ENCODE measurements at places on chromosomes 16 and 17. TPM values are rescaled to one million over a fixed set of nuclear protein-coding genes. Genes with fewer than 3 reads are reported as not detected.

- H3K27me3 ChIP-seq = no peaks in the 10 kb centered on the region
- H3K4me1 ChIP-seq = no peaks in the 10 kb centered on the region
- DNase-seq = no peak
- H3K27ac ChIP-seq = peak overlapping the region; percentile 60
Observed at GRCh38 chr17:13538841-13539411, 62.8 kb downstream of the HS3ST3A1 start.

DNA sequence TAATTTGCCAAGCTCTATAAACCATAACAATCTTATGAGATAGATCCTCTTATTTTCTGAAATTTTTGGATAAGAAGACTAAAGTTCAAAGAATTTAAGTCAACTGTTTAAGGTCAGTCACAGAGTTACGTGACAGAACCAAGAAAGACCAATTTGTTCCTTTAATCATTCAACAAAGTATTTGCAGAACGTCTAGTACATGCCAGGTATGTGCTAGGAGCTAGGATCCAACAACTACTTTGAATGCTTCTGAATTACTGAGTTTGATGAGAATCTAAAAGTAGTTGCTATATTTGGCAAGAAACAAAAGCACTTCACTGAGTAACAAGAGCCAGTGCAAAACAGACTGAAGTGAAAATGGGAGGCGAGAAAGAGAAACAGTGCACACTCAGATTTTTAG, 15.0 kb downstream of the GLOD4 start:
- no peaks in the 10 kb centered on the region for H3K4me1 ChIP-seq
- H3K36me3 ChIP-seq = peaks cover 36% of the 10 kb centered on the region
- DNase-seq = no peak
- no peak overlapping the region for H3K4me3 ChIP-seq
- H3K27me3 ChIP-seq = no peaks in the 10 kb centered on the region
- H3K27ac ChIP-seq = no peak overlapping the region

- no peaks in the 10 kb centered on the region for H3K4me1 ChIP-seq
Observed at GRCh38 chr16:72424757-72425156, 252.8 kb upstream of the PMFBP1 start.

DNA sequence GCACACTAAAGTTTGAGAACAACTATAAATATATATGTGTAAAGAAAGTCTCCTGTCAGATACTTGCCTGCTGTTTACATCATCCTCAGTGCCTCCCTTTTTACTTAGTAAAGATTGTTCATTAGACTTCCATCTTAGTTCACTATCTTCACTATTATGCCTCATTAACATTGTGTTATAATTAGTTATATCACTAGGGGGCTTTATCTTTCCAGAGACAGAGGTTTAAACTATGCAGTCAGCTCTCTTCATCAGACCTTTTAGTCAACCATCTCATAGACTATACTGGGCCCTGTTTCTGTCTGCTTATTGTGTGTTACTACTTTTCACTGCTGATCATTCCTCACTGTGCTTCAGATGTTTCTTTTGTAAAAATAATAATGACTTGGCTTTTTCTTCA, 630.8 kb upstream of the KIF2B start:
- no peaks in the 10 kb centered on the region for H3K36me3 ChIP-seq
- H3K27ac ChIP-seq = no peak overlapping the region

GRCh38 chr16:66367968-66368891, 1.7 kb downstream of the CDH5 start:
- no peak overlapping the region for H3K27ac ChIP-seq
- H3K36me3 ChIP-seq = no peaks in the 10 kb centered on the region

DNA sequence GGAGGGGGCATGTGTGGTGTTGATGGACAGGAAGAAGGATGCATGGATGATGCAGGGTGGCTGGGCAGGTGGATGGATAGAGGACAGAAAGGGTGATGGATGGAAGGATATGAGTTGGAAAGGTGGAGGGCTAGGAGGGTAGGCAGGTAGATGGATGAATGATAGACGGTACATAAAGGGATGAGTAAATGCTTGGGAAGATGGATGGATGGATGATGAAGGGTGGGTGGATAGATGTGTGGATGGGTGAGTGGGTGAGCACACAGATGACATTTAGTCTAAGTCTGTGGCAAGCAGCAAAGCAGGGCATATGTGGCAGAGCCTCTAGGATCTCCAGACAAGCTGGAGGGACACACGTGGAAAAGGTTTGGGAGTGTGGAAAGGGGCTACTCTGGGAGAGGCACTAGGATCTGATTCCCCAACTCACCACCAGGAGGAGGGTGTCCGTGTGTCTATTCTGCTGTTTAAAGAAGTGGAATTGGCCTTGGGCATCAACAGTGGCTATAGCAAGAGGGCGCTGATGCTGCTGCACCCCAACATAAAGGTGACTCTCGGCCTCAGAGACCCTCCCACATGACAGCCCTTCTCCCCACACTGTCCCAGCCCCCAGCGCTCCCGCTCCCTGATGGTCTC, 8.2 kb downstream of the PLD2 start:
- no peaks in the 10 kb centered on the region for H3K36me3 ChIP-seq
- no peaks in the 10 kb centered on the region for H3K27me3 ChIP-seq
- no peaks in the 10 kb centered on the region for H3K4me1 ChIP-seq
- no peak overlapping the region for H3K27ac ChIP-seq

DNA sequence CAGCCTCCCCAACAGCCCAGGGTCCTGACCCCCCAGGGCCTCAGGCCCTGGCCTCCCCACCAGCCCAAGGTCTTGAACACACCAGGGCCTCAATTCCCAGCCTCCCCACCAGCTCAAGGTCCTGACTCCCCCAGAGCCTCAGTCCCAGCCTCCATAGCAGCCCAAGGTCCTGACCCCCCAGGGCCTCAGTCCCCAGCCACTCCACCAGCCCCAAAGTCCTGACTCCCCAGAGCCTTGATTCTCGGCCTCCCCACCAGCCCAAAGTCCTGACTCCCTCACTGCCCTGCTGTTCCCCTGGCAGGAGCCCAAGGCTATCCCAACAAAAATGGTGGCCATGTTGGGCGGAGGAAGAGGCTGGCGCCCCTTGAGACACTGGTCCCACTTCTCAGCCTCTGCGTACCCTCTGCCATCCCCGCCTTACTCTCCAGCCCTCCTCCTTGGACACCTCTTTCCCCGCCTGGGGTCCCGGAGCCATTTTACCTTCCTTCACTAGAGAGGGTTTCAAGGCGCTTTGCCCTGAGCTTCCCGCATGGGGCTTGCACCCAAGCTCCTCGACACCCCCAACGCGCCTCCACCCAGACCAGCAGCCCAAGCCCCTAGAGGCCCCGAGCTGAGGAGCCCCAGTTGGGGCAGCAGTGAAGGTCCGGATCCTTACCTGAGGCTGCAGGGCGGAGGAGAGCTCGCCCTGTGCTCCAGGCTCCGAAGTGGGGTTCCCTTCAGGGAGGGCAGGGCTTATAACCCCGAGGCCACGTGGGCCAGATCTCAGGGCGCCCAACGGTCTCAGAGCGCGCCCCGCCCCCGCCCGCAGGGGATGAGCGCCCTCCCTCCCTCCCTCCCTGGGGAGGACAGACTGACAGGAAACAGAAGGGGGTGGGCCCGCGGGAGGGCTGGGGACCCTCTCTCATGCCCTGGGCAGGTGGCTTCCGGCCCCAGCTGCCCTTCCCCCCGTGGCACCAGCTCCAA, 3.5 kb upstream of the TSPOAP1 start:
- peak; percentile 82 for DNase-seq
- H3K4me3 ChIP-seq = peak overlapping the region; percentile 98
- no peaks in the 10 kb centered on the region for H3K27me3 ChIP-seq
- peaks cover 60% of the 10 kb centered on the region for H3K4me1 ChIP-seq

DNA sequence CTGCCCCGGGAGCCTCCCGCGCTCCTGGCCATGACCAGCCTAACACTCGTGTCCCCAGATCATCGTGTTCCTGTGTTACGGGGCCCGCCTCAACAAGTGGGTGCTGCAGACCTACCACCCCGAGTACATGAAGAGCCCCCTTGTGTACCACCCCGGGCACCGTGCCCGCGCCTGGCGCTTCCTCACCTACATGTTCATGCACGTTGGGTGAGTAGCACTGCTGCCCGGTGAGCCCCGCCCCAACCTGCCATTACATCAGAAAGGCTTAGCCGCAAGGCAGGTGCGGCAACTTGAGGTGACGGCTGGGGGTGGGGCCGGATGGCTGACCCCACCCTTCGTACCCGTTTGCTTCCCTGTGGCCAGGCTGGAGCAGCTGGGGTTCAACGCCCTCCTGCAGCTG, 1.4 kb downstream of the RHBDL1 start:
- H3K4me3 ChIP-seq = no peak overlapping the region
- peak; percentile 70 for DNase-seq
- H3K36me3 ChIP-seq = peaks cover 9% of the 10 kb centered on the region
- H3K27me3 ChIP-seq = no peaks in the 10 kb centered on the region
- no peak overlapping the region for H3K27ac ChIP-seq
- peaks cover 22% of the 10 kb centered on the region for H3K4me1 ChIP-seq

GRCh38 chr17:63740464-63741142, 996 bp downstream of the STRADA start:
- no peak for DNase-seq
- peak overlapping the region; percentile 92 for H3K27ac ChIP-seq

DNA sequence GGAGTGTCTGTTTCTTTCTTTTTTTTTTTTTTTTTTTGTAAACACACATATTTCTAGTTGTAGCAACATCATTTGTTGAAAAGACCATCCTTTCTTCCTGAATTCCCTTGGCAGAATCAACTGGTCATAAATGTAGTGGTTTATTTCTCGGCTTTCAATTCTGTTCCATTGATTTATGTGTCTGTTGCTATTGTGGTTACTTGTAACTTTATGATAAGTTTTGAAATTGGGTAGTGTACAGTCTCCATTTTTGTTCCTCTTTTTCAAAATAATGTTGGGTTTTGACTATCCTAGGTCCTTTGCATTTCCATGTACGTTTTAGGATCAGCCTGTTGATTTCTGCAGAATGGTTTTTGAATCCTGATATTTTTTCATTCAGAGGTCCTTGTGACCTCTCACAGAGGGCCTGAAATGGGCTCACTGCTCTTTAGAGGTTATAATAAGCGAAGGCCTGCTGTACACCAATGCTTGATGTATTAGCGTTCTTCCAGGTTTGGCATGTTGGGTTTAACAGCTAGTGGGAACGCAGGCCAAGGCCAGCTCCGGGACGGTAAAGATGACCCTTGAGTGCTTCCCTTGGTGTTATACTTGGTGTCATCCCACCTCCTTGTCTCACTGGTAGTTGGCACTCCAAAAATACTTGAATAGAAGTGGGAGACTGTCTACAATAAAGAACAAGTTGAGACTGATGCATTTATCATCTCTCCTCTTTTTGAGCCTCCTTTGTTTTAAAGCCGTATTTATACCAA, 43.8 kb downstream of the ZNRF1 start:
- DNase-seq = no peak
- H3K4me3 ChIP-seq = no peak overlapping the region
- no peaks in the 10 kb centered on the region for H3K27me3 ChIP-seq

DNA sequence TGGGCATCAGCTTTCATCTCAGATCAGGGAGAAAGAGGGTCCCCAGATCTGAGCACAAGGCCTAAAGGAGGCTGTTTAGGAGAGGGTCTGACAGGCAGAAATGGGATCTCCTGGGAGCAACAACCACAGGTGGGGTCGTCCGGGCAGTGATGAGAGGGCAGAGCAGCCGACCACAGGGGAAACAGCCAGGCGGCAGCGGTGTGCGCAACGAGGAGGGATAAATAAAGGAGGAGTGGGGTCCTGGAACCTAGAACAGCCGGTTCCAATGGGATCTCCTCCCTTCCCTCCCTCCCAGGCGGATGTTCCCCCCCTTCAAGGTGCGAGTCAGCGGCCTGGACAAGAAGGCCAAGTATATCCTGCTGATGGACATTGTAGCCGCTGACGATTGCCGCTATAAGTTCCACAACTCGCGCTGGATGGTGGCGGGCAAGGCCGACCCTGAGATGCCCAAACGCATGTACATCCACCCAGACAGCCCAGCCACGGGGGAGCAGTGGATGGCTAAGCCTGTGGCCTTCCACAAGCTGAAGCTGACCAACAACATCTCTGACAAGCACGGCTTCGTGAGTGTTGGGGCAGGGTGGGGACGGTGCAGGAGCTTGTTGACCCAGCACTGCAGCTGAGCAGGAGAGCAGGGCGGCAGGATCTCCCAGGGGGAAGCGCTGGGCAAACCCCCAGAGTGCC, 1.9 kb downstream of the TBX2 start:
- no peak overlapping the region for H3K27ac ChIP-seq
- peaks cover 45% of the 10 kb centered on the region for H3K4me1 ChIP-seq
- DNase-seq = no peak
- H3K36me3 ChIP-seq = no peaks in the 10 kb centered on the region
- H3K4me3 ChIP-seq = no peak overlapping the region

DNA sequence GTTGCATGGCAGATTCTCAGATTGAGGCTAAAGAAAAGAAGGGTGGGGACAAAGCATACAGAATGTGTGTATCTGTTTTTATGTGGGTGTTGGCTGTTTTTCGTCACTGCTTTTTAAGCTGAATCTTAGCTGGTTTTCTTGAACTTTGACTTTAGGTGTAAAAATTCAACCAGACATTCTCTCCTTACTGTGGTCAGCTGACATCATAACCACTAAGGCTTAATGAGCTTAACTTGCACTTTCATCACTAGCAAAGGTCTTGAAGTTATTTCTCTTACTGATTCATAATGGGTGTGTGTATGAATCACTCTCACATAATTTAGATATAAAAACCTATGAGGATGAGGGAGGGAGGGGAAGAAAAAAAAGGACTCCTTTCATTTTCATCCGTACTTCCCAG, 4.0 kb upstream of the CDC6 start:
- peak; percentile 47 for DNase-seq
- peaks cover 11% of the 10 kb centered on the region for H3K4me1 ChIP-seq
- H3K36me3 ChIP-seq = peaks cover 13% of the 10 kb centered on the region
- H3K27ac ChIP-seq = no peak overlapping the region
- H3K27me3 ChIP-seq = no peaks in the 10 kb centered on the region

GRCh38 chr17:35314415-35315216, 58.8 kb downstream of the SLFN11 start:
- H3K36me3 ChIP-seq = no peaks in the 10 kb centered on the region
- DNase-seq = no peak
- H3K4me3 ChIP-seq = peak overlapping the region; percentile 83
- no peaks in the 10 kb centered on the region for H3K27me3 ChIP-seq
- H3K4me1 ChIP-seq = peaks cover 25% of the 10 kb centered on the region

- H3K27ac ChIP-seq = no peak within 1 kb of the TSS
- no peaks in the 10 kb centered on the region for H3K36me3 ChIP-seq
- H3K27me3 ChIP-seq = peaks cover 17% of the 10 kb centered on the region
- H3K4me3 ChIP-seq = peak within 1 kb of the TSS; percentile 41
- DNase-seq = peak; percentile 50
- H3K4me1 ChIP-seq = peaks cover 5% of the 10 kb centered on the region
Observed at GRCh38 chr16:74774223-74775139, at the start of gene FA2H. Gene FA2H, minus strand, starts transcription at chr16:74774820. Its CDS starts 65 bp downstream, at chr16:74774755.

PRSS27 gene
- polyA plus RNA-seq = not detected

SLC6A2 gene
- not detected for polyA plus RNA-seq

TOM1L1 gene
- not detected for polyA plus RNA-seq

PIPOX gene
- polyA plus RNA-seq = 0.99 TPM

MED13 gene
- polyA plus RNA-seq = 3.4 TPM

SNX20 gene
- polyA plus RNA-seq = 61.7 TPM

ZNF213 gene
- polyA plus RNA-seq = 3.8 TPM

MAF gene
- 2.2 TPM for polyA plus RNA-seq

All from CD8-positive, alpha-beta memory T cell (primary cell).